ENCODE measurements at places on chromosomes 11 and 22.

DNA sequence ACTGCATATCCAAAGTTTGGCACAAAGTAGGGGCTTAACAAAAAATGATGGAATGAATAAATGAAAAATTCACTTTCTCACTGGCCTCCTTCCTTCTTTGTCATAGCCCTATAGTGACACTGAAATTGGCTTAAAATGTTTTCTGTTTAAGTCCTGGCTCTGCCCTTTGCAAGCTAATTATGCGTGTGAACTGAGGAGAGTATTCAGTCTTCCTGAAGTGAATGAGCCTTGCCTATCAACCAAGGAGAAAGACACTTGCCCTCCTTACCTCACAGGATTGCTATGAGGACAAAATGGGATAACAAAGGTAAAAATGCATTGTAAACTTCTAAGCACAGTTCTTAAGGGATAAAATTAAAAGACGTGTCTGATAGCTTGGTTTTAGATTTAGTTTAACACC is 729.8 kb upstream of the ANO3 start:
- DNase-seq = no peak

GRCh38 chr22:17162731-17163130 is 3.7 kb upstream of the HDHD5 start:
- DNase-seq = no peak

DNA sequence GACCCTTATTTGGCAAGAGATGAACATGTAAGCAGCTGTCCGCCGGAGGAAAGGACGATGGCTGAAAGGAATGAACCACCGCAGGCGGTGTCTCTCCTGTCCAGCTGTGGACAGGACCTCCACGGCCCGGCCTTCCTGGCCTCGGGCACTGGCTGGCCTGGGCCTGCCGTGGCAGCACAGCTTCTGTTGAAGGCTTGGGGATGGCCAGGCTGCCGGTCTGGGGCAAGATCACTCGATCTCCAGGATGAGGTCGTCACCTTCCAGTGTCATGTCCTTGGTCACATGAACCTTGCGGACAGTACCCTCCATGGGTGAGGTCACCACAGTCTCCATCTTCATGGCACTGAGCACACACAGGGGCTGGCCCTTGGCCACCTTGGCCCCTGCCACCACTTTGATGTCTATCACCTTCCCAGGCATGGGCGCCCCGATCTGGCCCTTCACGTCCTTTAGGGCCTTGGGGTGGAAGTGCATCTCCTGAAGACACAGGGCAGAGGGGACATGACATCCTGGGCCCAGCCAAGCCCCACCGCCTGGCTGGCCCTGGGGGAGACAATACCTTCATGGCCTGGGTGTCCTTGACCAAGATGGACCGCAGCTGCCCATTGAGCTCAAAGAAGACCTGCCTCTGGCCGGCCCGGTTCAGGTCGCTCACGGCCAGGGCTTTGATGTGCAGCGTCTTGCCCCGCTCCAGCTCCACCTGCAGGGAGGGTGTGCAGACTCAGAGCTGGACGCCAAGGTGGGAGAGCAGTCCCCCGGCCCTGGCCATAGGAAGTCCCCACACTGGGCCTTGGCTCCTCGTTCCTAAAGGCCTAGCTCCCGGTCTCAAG is 5.6 kb downstream of the RCE1 start:
- no peak for DNase-seq

GRCh38 chr11:11209967-11210366 is 143.1 kb downstream of the CSNK2A3 start:
- no peak for DNase-seq

DNA sequence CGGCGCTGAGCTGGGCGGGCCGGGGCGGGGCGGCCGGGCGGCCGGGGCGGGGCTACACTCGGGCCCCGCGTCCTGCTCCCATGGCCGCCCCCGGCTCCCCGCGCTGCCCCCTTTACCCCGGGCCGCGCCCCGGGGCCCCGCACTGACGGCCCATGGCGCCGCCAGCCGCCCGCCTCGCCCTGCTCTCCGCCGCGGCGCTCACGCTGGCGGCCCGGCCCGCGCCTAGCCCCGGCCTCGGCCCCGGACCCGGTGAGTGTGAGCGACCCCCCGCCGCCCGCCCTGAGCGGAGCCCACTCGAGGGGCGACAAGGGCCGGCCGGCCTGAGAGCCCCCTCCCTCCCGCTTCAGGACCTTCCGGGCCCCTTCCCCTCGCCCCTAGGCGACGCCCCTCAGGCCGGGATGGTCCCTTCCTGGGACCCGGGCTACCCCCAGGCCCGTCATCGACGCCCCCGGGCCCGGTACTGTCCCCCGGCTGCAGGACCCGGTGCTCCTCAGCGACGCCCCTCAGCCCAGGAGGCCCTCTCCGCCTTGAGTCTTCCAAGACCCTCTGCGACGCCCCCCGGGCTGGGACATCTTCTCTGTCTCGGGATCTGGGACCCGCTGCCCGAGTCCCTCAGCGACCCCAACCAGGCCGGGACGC is at the start of gene KREMEN1:
KREMEN1 (plus strand) TSS at position 57 of the 639 bp plus-strand sequence; CDS start at position 153, 96 bp downstream.
- no peak for DNase-seq

DNA sequence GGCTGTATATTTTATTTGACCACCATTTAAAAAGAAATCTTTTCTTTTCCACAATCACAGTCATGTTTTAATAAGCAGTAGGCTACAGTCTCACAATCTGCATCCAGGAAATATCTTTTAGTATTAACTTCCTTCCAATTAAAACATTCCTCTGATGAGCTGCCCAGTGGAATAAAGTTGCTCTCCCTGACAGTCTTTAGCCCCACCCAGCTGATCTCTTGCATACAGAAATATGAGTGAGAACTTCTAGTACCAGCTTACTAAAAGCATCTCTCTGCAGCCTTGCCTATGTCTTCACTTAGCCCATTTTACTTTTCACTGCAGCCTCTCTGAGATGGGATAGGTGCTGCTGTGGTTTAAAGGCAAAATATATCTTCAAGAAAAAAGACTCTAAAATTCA is 143.4 kb upstream of the ANO3 start:
- no peak for DNase-seq

GRCh38 chr11:132523929-132524328 is 1008.4 kb downstream of the OPCML start:
- no peak for DNase-seq

- DNase-seq = no peak
Measured at GRCh38 chr11:86999859-87000753, 37.6 kb upstream of the TMEM135 start.

Data from stimulated activated CD4-positive, alpha-beta T cell treated with anti-CD3 and anti-CD28 coated beads, Interleukin-15, amount 100 ng/mL, for 48 hours (primary cell).